ENCODE measurements at places on chromosomes 7 and 10.

GRCh38 chr10:67386260-67386659, 309.7 kb downstream of the CTNNA3 start:
- no peak for DNase-seq

DNA sequence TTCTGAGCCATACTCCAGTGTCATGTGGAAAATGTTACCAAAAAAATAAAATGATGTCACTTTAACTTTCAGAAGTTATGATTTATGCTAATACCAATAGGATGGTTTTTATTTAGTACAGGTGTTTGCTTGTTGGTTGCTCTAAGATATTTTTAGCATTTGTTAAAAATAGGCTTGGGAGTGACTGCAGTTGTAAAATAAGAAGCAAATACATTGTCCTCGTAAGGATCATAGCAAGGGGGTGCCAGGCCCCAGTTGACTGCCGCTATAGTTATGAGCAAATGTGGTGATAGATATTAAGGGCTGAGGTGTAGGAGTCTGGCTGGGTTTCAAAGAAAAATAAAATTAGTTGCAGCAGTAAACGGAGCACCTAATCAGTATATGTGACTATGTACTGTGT, 354.4 kb upstream of the BMPER start:
- no peak for DNase-seq

DNA sequence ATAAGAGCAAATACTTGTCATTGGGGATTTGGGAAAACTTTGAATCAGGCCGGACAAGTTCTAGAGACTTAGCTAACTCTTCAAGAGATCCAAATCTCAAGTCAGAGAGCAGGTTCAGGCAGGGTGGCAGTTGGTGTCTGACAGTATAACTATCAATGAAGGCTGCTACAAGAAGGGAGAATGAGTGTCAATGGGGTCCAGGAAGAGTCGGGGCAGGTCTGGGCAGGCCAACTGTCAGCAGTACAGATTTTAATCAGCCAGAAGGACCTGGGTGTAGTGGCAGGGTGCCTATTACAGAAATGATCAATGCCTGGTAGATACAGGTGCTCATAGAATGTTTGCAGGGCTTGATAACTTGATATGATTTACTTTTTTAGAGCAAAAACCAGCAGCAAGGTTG, 751.1 kb downstream of the GRM8 start:
- DNase-seq = no peak

- no peak for DNase-seq
These were observed 63.5 kb upstream of the PTN start for GRCh38 chr7:137407078-137407477.

GRCh38 chr7:7922684-7923385, 45.8 kb upstream of the GLCCI1 start:
- no peak for DNase-seq

DNA sequence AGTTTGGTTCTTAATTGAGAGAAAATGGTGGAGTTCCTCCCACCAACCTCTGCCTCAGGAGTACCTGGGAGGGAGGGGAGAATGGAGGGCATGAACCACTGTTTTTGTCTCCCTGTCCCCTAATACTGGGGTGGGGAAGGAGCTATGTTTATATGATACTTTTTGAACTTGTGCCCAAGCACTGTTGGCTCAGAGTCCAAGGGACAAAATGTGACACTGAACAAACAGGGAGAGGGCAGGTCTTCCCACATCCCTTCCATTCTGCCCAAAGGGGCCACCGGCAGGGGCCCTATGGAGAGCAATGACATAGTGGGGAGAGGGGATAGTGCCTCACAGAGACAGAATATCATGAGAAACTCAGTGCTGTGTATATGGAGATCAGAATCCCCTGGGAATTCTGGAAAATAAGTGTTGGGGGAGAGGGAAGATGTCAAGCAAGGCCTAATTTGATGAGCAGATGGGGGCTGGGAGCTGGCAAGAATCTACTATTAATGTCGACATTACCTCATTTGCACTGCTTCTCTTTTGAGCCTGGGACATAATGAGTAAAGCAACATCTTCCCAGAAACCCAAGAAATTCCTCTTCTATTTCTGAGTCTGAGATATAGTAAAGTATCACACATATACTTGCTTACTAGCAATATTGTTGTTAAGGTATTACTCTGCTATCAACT, 180.6 kb downstream of the CYP26A1 start:
- no peak for DNase-seq

DNA sequence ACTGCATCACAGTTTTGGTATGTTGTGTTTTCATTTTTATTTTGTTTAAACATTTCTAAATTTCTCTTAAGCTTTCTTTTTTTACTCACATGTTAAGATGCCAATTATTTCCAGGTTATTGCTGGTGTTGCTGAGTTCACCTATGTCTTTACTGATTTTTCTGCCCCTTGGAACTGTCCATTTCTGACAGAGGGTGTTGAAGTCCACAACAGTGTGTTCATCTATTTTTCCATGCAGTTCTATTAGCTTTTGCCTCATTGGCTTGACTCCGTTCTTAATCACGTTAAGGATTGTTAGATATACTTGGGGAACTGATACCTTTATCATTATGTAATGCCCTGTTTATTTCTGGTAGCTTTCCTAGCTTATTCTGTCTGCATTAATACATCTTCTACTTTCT, 158.0 kb upstream of the TCERG1L start:
- no peak for DNase-seq

DNA sequence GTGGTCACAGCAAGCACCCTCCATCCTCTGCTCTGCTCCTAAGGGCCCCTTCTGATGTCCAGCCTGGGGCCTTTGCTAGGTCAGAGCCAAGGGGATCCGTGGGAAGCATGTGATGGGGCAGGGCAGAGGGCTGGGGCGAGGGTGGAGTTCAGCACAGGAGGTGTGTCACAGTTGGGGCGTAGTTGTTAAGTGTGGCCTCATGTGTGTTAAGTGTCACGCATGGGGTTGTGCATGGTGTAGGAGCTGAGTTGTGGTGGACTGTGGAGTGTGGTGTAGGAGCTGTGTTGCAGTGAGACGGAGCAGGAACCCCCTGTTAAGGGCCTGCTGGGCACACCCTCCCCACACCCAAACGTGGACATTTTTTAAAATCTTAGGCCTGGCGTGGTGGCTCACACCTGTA, 248.0 kb downstream of the USP6NL start:
- no peak for DNase-seq

DNA sequence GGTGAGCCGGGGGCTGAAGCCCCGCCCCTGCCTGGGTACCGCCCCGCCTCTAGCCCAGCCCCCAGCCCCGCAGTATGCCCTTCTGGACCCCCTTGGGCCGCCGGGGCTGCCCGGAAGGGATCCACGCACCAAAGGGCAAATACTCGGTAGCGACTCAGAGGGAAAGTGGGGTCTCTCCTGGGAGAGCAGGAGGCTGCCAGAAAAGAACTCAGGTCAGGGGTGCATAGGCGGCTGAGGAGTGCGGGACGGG, 796 bp downstream of the FBXL15 start:
- DNase-seq = peak; percentile 41

DNA sequence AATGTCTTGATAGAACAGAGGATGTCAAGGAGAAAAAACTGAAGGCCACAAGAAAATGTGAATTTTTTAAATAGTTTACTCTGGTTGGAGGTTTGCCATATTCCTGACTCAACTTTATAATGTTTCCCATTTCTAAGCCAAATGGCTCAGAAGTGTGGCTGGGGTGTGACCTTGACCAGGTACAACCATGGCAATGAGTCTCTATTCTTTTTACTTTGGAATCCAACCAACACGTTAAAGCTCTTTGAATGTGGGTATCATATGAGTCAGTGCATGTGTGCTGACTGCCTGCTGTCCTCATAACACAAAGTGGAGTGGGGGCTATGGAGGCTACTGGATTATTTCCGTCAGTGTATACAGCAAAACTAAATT, 33.5 kb upstream of the DLD start:
- DNase-seq = no peak

GRCh38 chr10:78556705-78557432, 511.9 kb upstream of the ZMIZ1 start:
- DNase-seq = no peak

- no peak for DNase-seq
These were observed at the start of gene CTBP2 for GRCh38 chr10:125159932-125160855. Gene CTBP2, minus strand, starts transcription at chr10:125160563.

GRCh38 chr10:96339956-96340904, 18.6 kb downstream of the OPALIN start:
- DNase-seq = peak; percentile 32

GRCh38 chr7:150992051-150992640, 1.3 kb downstream of the NOS3 start:
- no peak for DNase-seq

DNA sequence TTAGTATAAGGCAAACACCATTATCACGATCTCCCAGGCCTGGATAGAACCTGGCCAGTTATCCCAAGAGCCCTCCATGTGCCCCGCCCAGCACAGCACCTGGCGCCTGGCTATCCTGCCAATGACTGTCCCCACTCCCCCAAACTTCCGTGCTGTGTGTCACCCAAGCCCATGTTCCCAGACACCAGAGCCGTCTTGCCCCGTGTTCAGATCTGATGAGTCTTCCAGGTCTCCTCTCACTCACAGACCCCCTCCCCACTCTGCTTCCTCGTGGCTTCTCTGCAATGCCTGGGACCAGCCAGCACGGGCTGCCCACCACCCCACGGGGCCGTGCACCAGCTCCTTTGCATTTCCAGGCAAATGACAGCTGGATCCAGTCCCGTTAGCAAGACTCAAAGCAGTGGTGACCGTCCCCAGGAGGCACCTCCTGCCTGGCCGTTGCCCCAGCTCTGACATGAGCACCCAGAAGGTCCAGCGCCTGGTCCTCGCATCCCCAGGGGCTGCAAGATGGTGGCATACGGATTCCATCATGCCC, 43.8 kb upstream of the INPP5A start:
- DNase-seq = no peak

GRCh38 chr10:75209086-75209920, 1.3 kb upstream of the VDAC2 start:
- no peak for DNase-seq

DNA sequence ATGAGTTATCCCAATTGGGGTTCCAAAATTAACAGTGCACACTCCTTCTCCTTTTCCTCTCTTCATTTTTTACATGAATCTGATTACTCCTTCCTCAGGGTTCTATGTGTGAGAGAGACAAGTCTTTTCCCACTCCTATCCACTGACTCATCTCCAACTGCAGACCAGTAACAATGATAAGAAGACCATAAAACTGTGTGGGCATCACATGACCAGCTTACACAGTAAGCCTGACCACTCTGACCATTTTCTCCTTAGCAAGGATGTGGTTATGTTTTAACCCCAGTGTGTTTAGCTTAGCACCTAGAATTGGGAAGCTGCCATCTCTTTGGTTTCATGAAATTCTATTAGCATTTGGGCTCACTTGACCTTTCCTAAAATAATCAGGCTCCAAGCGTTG, 145.0 kb upstream of the CALCR start:
- DNase-seq = no peak

DNA sequence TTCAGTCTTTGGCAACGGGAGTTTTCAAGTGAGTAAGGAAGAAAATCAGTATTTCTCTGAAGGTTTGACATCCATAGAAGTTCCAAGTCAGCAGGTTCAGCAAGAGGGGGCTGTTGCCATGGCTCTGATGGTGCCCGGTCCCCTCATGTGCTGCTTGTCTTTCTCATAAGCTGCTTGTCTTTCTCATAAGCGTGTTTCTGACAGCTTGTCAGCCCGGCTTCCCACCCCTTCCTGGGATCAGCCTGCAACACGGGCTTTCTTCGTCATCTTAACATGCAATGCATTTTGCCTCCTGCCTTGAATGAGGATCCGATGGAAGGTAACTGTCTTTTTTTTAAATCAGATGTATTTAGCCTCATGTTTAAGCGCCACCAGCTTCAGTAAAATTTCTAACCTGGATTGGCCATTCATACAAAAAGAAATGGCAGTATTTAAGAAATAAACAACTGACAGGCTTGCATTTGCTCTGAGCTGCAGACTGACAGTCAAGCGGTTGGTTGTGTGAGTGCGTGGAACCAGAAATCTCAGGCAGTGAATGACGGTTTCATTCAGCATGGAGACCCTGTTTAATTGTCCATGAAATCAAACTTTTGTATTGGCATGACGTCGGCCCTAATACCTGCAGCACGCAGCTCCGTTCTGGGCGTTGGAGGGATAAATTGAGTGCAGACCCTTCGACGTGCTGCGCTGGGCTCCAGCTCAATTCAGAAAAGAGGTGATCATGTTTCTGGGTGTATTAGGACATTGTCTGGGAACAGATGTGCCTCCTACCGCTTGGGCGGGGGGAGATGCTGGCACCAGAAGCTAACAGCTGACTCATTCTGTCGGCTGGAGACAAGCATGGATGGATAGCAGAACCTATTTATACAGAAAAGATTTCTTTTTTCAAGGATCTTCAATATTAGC, 454.7 kb upstream of the FOXK1 start:
- DNase-seq = no peak

DNA sequence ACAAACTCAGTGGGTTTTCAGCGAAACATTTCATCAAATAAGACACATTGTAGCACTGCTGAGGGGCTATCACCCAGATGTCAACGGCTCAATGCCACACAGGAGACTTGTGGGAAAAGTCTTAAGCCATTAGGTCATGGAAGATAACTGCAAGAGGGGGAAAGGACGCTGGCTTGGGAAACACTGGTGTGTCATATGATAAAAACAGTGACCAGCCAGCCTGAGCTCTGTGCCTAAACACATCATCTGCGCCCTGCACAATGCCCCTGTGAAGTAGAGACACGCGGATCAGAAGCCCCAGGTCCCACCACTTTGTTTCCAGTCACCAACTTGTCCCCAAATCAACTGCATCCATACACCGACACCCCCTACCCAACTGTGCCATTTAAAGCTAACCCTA, 116.7 kb downstream of the TNS3 start:
- no peak for DNase-seq

DNA sequence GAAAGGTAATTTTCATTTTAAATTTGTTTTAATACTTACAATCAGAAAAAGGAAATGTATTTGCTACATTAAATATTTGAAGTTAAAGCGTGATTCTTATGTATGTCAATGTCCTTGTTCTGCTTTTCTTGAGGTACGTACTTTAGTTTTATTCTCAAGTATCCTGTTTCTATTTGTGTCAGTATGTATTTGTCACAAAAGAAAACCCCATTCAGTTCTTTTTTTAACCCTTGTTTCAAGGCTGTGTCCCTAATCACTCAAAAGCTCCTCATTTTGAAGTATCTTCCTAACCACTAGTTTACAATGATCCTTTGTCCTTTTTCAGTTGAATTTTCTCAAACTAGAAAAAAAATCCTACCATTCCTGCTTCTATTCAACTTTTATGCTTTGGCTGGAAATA, 25.2 kb downstream of the NHLRC2 start:
- DNase-seq = no peak

DNA sequence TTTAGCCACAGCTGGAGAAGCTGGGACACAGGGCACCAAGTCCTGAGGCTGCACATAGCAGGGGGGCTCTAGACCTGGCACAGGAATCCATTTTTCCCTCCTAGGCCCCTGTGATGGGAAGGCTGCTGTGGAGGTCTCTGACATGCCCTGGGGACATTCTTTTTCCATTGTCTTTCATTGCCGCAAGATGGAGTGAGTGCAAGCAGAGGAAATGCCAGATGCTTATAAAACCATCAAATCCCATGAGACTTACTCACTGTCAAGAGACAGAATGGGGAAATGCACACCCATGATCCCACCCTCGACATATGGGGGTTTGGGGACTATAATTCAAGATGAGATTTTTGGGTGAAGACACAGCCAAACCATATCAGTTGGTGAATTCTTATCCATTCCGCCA, 94.7 kb upstream of the FERD3L start:
- DNase-seq = no peak

GRCh38 chr7:51789489-51789888, 472.9 kb upstream of the COBL start:
- no peak for DNase-seq
